ENCODE measurements at places on chromosomes 1 and 21. TPM values are rescaled to one million over a fixed set of nuclear protein-coding genes. Genes with fewer than 3 reads are reported as not detected.
A peak's percentile ranks its signal among the peaks of the same experiment; 100 is the strongest.

DNA sequence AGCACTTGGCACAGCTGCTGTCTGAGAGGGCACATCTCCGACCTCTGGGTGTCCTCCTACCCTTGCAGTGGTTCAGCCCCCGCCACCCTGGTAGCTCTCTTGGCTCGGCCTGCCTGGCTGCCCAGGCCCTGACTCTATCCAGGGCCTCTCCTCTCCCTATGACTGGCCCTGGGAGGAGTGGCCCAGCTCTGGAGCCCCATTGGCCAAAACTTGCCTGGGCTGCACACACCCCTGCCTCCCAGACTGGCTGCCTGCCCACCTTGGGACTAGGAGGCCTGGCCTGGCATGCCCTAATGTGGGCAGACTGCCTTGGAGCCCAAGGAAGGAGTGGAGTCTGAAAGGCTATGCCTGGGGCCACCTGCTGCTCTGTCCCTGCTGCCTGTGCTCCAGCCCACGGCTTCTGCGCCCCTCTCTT lies 33.6 kb downstream of the ACOT11 start:
- no peak overlapping the region for H3K4me3 ChIP-seq
- H3K4me1 ChIP-seq, result peaks cover 77% of the 10 kb centered on the region
- no peaks in the 10 kb centered on the region for H3K27me3 ChIP-seq
- peak overlapping the region; percentile 89 for H3K27ac ChIP-seq

- no peaks in the 10 kb centered on the region for H3K36me3 ChIP-seq
- no peaks in the 10 kb centered on the region for H3K4me1 ChIP-seq
- no peak overlapping the region for H3K27ac ChIP-seq
- DNase-seq, result no peak
Measured at GRCh38 chr1:248288391-248288790, 10.6 kb upstream of the OR2T33 start.

TRPM2 gene
- total RNA-seq, result 0.89 TPM

GRCh38 chr1:154944401-154945159 lies 8.1 kb upstream of the PMVK start:
- no peaks in the 10 kb centered on the region for H3K27me3 ChIP-seq
- DNase-seq, result no peak
- peaks cover 48% of the 10 kb centered on the region for H3K4me1 ChIP-seq
- peaks cover 15% of the 10 kb centered on the region for H3K36me3 ChIP-seq
- no peak overlapping the region for H3K4me3 ChIP-seq

GRCh38 chr1:178633056-178633455 lies 92.0 kb upstream of the RALGPS2 start:
- H3K4me1 ChIP-seq, result no peaks in the 10 kb centered on the region
- no peaks in the 10 kb centered on the region for H3K27me3 ChIP-seq
- no peak for DNase-seq
- no peak overlapping the region for H3K4me3 ChIP-seq

FCRL1 gene
- total RNA-seq, result not detected

GRCh38 chr1:183742355-183742754 lies 62.6 kb upstream of the RGL1 start:
- H3K36me3 ChIP-seq, result no peaks in the 10 kb centered on the region
- H3K4me1 ChIP-seq, result peaks cover 11% of the 10 kb centered on the region
- no peaks in the 10 kb centered on the region for H3K27me3 ChIP-seq
- H3K27ac ChIP-seq, result no peak overlapping the region
- DNase-seq, result no peak

NBPF4 gene
- total RNA-seq, result not detected

- no peak for DNase-seq
- H3K4me3 ChIP-seq, result no peak overlapping the region
- no peaks in the 10 kb centered on the region for H3K36me3 ChIP-seq
- H3K4me1 ChIP-seq, result no peaks in the 10 kb centered on the region
- no peaks in the 10 kb centered on the region for H3K27me3 ChIP-seq
- no peak overlapping the region for H3K27ac ChIP-seq
Measured at GRCh38 chr1:241161188-241161689, 195.8 kb downstream of the RGS7 start.

DNA sequence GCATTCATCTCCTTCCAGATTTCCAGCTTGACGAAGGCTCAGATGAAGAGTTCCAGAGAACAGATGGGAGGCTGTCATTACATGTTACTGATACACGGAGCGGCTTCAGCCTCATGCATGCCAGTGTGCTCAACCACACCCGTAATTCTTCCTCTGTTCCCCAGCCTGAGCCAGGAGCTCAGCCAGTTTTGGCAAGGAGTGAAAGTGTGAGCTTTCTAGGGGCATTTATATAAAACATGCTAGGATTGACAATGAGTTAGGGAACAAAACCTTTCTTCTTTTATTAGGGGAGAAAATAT lies 290.4 kb upstream of the PLXNA2 start:
- DNase-seq, result no peak
- no peaks in the 10 kb centered on the region for H3K27me3 ChIP-seq
- no peak overlapping the region for H3K4me3 ChIP-seq
- H3K27ac ChIP-seq, result no peak overlapping the region
- no peaks in the 10 kb centered on the region for H3K36me3 ChIP-seq

DNA sequence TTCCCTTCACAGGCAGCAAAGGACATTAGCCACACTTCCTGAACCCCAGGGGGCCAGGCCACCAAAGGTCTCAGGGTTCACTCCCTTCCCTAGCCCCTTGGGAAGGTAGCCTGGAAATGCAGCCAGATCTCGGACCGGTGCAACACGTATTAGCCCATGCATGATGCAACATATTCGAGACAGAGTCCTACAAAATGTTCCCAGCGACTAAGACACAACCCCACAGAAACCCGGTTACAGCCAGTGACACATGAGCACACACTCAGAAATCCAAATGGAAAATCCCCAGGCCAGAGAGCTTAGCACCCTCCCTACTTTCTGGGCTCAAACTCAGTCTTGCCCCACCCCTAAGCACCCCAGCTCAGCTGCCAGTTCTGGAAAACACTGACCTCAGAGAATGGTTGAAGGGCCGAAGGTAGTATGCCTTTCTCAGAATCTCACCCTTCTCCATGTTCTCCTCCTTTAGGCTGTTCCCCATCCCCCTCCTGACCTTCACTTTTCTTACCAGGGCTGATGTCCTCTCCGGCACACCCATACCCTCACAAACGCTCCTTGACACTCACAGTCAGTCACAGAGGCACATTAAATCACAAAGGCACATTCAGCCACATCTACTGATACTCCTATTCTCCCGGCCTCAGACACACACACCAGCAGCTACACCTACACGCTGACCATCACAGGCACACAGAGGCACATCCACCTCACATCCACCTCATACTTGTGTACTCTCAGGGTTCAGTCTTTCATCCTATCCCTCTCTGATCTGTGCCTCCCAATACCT lies at the start of gene TSPAN1:
Gene TSPAN1, plus strand, starts transcription at position 640 of the 784 bp plus-strand sequence. CDS start 6,021 bp downstream, outside the sequence.
- H3K27me3 ChIP-seq, result no peaks in the 10 kb centered on the region
- no peak within 1 kb of the TSS for H3K4me3 ChIP-seq
- peaks cover 71% of the 10 kb centered on the region for H3K4me1 ChIP-seq
- DNase-seq, result peak; percentile 85

- no peaks in the 10 kb centered on the region for H3K27me3 ChIP-seq
- no peaks in the 10 kb centered on the region for H3K4me1 ChIP-seq
- no peak overlapping the region for H3K4me3 ChIP-seq
- no peak for DNase-seq
- H3K27ac ChIP-seq, result peak overlapping the region; percentile 67
Measured at GRCh38 chr1:27589841-27590426, 14.0 kb downstream of the AHDC1 start.

GPR153 gene
- 7.6 TPM for total RNA-seq

PLEKHG5 gene
- total RNA-seq, result 7.9 TPM

TNFRSF18 gene
- total RNA-seq, result not detected

- H3K4me1 ChIP-seq, result no peaks in the 10 kb centered on the region
- peak overlapping the region; percentile 100 for H3K27ac ChIP-seq
- H3K4me3 ChIP-seq, result no peak overlapping the region
- H3K27me3 ChIP-seq, result no peaks in the 10 kb centered on the region
- H3K36me3 ChIP-seq, result peaks cover 10% of the 10 kb centered on the region
Measured at GRCh38 chr1:234601301-234602017, 8.5 kb downstream of the IRF2BP2 start.

DNA sequence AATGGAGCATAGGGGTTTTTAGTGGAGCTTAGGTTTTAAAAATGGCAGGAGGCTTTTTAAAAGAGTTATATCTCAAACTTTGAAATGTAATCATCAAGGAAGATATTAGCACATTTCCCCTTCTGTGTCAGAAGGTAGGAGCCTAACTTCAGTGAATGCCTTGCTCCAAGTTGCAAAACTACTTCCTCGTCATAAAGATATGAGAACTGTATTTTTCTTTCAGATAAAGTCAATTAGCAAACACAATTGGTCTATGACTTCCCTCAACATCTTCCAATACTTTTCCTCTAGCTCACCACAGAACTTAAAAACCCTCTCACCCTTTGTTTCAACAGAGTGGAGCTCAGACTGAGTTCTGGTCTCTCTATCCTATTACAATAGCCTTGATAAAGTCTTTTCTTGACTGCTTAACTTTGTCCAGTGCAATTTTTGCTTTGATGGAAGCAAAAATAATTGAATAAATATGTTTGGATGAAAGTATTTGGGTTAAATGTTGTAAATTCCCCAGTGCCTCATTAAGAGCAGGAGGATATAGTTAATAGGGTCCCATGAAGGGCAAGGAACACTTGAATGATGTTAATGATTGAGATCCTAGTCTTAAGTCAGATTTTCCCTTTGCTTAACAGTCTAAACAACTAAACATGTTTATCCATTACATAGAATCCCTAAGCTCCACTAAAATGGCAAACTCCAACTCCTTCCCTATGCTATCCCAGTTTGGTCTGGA lies 58.9 kb downstream of the TNFSF18 start:
- H3K36me3 ChIP-seq, result no peaks in the 10 kb centered on the region
- no peak overlapping the region for H3K27ac ChIP-seq
- H3K4me1 ChIP-seq, result no peaks in the 10 kb centered on the region
- H3K4me3 ChIP-seq, result no peak overlapping the region
- no peak for DNase-seq

RBP7 gene
- 31.4 TPM for total RNA-seq

- peak overlapping the region; percentile 98 for H3K27ac ChIP-seq
- no peak for DNase-seq
- peaks cover 27% of the 10 kb centered on the region for H3K4me1 ChIP-seq
- no peaks in the 10 kb centered on the region for H3K27me3 ChIP-seq
- H3K36me3 ChIP-seq, result no peaks in the 10 kb centered on the region
- peak overlapping the region; percentile 97 for H3K4me3 ChIP-seq
Measured at GRCh38 chr1:2587071-2587859, 688 bp downstream of the PRXL2B start.

SYNC gene
- 19.0 TPM for total RNA-seq

- no peak overlapping the region for H3K4me3 ChIP-seq
- DNase-seq, result no peak
- H3K27ac ChIP-seq, result no peak overlapping the region
- no peaks in the 10 kb centered on the region for H3K4me1 ChIP-seq
Measured at GRCh38 chr1:53765657-53766056, 26.7 kb upstream of the GLIS1 start.

CYP4A22 gene
- total RNA-seq, result not detected

DNA sequence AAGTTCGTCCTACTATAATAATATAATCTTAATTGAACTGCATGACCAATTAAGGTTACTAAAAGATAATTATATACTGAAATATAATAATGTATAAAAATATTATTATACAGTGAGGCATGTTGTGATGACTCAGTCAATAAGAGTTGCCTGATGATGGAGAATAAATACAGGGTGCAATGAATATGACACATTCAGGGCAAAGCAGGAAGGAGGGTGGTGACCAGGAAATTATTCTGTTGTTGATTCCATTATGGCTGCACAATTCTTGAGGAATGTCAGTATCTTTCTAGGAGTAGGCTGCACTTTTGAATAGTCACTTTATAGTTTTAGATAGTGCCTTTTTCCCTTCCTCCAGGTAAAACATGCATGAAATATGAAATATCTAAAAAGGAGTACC lies 46.4 kb upstream of the RGS21 start:
- no peaks in the 10 kb centered on the region for H3K36me3 ChIP-seq
- H3K27me3 ChIP-seq, result no peaks in the 10 kb centered on the region
- no peak for DNase-seq
- no peak overlapping the region for H3K4me3 ChIP-seq

DNA sequence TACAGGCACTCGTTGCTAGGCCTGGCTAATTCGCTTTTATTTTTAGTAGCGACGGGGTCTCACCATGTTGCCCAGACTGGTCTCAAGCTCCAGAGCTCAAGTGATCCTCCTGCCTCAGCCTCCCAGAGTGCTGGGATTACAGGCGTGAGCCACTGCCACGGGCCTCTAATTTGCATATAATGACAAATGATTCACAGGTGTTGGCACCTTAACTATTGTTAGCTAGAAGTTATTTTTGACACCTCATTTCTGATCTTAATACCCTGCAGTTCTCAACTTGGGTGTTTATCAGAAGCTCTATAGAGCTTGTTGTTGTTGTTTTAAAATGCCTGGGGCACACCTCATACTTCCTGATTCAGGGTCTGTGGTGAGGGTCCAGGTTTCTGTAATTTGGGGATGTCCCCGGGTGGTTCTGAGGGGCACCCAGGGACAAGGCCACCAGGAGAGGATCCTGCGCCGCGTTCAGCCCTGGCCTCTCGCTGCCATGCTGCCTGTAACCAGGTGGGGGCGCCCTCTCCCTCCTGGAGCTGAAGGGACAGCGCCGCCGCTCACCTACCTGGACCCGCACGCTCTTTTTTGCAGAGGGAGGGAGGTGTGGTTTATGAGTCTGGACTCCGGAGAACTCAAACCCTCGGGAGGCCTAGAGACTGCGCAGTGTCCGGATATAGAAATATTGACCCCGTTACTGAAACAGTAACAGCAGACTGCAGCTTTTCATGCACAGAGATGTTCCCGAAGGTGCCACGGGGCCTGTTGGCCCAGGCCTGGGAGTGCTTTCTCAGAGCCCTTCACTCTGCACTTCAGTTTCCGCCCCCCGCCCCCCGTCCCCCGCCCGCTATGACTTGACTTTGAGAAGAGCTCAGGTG lies 23.0 kb upstream of the NEK2 start:
- H3K27me3 ChIP-seq, result no peaks in the 10 kb centered on the region
- no peak overlapping the region for H3K4me3 ChIP-seq

GPATCH2 gene
- 7.9 TPM for total RNA-seq

GRCh38 chr1:33563699-33564098 lies 91.3 kb downstream of the ZSCAN20 start:
- no peak overlapping the region for H3K4me3 ChIP-seq
- no peaks in the 10 kb centered on the region for H3K36me3 ChIP-seq
- H3K4me1 ChIP-seq, result no peaks in the 10 kb centered on the region

GRCh38 chr1:58619286-58620054 lies 42.4 kb upstream of the TACSTD2 start:
- H3K36me3 ChIP-seq, result no peaks in the 10 kb centered on the region
- peaks cover 11% of the 10 kb centered on the region for H3K4me1 ChIP-seq
- H3K4me3 ChIP-seq, result no peak overlapping the region

GRCh38 chr1:27009601-27010197 lies 3.0 kb downstream of the TENT5B start:
- no peak overlapping the region for H3K4me3 ChIP-seq
- H3K4me1 ChIP-seq, result peaks cover 65% of the 10 kb centered on the region
- H3K27ac ChIP-seq, result peak overlapping the region; percentile 85
- no peaks in the 10 kb centered on the region for H3K27me3 ChIP-seq
- peaks cover 5% of the 10 kb centered on the region for H3K36me3 ChIP-seq

- no peaks in the 10 kb centered on the region for H3K27me3 ChIP-seq
- H3K36me3 ChIP-seq, result no peaks in the 10 kb centered on the region
- no peak overlapping the region for H3K27ac ChIP-seq
- H3K4me1 ChIP-seq, result no peaks in the 10 kb centered on the region
- no peak for DNase-seq
Measured at GRCh38 chr21:32794644-32795079, 23.1 kb upstream of the PAXBP1 start.

SLAMF7 gene
- total RNA-seq, result not detected

Data from right atrium auricular region (tissue), 2 donors.